ENCODE measurements at places on chromosomes 12 and 14.
A peak's percentile ranks its signal among the peaks of the same experiment; 100 is the strongest.

DNA sequence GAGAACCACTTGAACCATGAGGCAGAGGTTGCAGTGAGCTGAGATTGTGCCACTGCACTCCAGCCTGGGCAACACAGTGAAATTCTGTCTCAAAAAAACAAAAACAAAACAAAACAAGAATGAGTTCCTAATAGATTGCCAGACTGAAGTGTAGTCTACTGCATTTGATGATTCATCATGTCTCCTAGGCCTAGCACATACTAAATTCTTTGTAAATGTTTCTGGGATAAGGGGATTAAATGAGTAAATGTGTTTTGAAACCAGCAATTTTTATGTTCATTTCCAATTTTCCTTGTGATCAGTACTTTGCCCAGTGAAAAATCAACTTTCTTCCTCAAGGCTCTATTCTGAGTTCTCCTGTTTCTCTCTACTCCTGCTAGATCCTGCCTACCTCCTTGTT is 2.9 kb upstream of the DYRK2 start:
- DNase-seq = no peak

- no peak for DNase-seq
These were observed 192.3 kb downstream of the ANO6 start for GRCh38 chr12:45407981-45408728.

- DNase-seq = peak; percentile 71
These were observed 5.8 kb upstream of the GLT8D2 start for GRCh38 chr12:104055686-104056388.

- DNase-seq = peak; percentile 73
These were observed 134.6 kb downstream of the RMST start for GRCh38 chr12:97597031-97597751.

GRCh38 chr12:121918679-121919038 is 267 bp downstream of the CFAP251 start:
- no peak for DNase-seq

DNA sequence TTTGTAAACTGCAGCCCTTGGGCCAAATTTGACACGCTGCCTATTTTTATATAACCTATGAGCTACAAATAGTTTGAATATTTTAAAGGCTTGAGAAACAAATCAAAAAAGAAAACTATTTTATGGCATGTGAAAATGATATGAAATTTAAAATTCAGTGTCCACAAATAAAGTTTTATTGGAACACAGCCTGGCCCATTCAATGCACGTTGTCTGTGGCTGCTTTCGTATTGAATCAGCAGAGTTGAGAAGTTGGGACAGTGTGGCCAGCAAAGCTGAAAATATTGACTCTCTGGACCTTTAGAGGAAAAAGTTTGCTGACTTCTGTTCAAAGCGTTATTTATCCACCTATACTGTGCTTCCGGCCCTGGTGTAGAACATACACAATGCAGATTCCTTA is 654.2 kb downstream of the MED13L start:
- DNase-seq = no peak

GRCh38 chr14:55926007-55926406 is 192.2 kb upstream of the PELI2 start:
- peak; percentile 99 for DNase-seq

GRCh38 chr14:22546722-22547071 is 42.3 kb downstream of the DAD1 start:
- DNase-seq = no peak

DNA sequence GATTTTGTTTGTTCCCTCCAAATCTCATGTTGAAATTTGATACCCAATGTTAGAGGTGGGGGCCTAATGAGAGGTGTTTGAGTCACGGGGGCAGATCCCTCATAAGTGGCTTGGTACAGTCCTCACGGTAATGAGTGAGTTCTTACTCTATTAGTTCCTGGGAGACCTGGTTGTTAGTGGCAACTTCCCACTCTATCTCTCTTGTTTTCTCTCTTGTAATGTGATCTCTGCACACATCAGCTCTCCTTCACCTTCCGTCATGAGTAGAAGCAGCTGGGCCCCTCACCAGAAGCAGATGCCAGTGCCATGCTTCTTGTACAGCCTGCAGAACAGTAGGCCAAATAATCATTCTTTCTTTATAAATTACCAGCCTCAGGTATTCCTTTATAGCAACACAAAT is 29.6 kb upstream of the KCNK10 start:
- peak; percentile 96 for DNase-seq

DNA sequence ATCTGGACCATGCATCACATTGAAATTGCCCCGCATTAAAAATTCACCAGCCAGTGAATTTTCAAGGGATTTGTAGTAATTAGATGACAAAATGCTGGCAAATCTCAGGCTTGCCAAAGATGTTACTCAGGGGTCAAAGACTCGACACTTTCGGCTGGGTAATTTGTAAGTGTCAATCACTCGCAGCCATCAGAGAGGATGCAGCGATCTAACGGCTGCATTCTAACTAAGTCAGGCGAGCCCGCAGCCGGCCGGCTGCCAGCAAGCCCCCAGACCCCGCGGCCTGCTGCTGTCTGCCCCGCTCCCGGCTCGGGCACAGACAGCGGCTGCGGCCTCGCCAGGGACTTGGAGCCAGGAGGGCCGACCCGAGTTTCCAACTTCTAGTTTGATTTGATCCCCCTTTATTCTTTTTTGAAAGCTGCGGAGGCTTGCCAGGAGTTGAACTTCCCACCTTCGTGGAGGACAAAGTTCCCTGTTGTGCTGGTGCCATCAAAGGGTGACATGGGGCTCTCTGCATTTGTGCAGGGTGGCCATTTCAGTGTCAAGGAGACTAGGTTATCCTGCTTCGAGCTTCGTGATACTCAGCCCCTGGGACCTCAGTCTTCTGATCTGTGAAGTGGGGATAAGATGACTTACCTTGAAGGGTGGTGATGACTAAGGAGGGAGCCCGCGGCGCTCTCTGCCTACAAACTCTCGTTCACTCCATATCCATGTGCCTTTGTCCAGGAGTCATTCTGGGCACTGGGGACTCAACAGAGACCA is 169.9 kb downstream of the RBM19 start:
- DNase-seq = no peak

DNA sequence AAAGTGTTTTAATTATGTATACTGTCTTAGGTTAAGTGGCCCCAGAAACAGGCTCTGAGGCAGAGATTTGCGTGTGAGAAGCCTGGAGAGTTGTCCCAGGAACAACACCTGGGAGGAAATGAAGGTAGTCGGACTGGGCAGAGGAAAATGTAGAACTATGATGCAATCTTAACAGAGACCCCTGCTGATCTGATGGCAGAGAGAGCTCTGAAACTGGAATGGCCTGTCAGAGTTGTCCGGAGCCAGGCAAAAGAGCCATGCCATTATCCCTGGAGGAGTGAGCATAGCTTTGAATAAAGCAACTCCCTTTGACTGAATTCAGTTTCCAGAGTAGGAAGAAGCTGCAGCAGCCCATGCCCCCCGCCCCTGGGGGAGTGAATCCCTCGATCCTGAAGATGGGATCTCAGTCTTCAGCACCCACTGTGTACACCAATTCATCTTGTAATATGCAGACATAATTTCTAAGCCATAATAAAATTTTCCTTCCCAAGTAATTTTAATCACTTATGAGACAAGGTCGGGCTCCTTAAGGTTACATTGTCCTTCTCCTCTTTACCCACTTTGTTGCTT is 264.8 kb downstream of the PDZRN4 start:
- no peak for DNase-seq

DNA sequence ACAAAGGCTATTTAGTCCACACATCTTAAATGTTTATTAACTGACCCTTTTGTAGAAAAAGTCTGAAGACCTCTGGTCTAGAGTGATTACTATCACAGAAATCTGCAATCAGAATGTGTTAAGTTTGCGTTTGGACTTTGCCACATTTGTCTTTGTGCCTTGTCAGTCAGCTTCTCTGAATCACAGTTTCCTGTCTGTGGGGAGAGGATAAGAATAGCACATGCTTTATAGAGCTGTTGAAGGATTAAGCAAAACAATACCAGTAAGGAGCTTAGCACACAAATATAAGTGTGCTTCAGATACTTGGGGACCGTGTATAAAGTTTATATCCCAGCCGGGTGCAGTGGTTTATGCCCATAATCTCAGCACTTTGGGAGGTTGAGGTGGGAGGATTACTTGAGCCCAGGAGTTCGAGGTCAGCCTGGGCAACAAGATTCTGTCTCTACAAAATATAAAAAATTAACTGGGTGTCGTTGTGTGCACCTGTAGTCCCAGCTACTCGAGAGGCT is 63.0 kb upstream of the BTG1 start:
- DNase-seq = peak; percentile 19

Data from DMS153 (cell line).